Upper lobe of left lung (tissue), 6 donors: ENCODE measurements at places on chromosomes 1 and 21. TPM values are rescaled to one million over a fixed set of nuclear protein-coding genes. Genes with fewer than 3 reads are reported as not detected.
A peak's percentile ranks its signal among the peaks of the same experiment; 100 is the strongest.

Gene TMCO1
- total RNA-seq: 56.9 TPM

Gene NBPF3
- 8.4 TPM for total RNA-seq

Gene KCNJ9
- total RNA-seq: not detected

Gene DNALI1
- total RNA-seq: 37.1 TPM

Gene TOR1AIP2
- total RNA-seq: 66.9 TPM

GRCh38 chr1:221829327-221830015, 87.6 kb upstream of the DUSP10 start:
- no peaks in the 10 kb centered on the region for H3K36me3 ChIP-seq
- DNase-seq: no peak
- H3K4me3 ChIP-seq: no peak overlapping the region
- H3K27me3 ChIP-seq: no peaks in the 10 kb centered on the region
- H3K27ac ChIP-seq: no peak overlapping the region
- peaks cover 3% of the 10 kb centered on the region for H3K4me1 ChIP-seq

DNA sequence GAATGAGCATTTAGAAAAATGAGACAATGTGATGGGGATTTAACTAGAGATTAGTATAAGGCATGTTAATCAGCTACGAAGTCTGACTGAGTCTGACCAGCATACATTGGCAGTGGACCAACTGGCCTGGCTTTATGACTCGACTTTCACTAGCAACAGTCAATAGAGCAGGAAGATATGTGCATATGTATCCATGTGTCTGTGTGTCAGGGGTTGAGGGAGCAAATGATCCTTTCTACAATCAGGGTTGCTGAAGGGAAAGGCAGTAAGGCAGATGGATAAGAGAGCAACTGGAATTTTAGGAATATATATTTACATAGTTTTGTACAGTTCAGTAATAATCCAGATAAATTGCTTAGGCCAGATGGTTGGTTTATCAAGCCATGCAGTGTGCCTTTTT, 645.6 kb downstream of the PLA2G4A start:
- H3K27ac ChIP-seq: no peak overlapping the region
- H3K27me3 ChIP-seq: no peaks in the 10 kb centered on the region
- H3K4me3 ChIP-seq: no peak overlapping the region
- no peaks in the 10 kb centered on the region for H3K4me1 ChIP-seq
- no peak for DNase-seq

- peak overlapping the region; percentile 56 for H3K4me3 ChIP-seq
- no peaks in the 10 kb centered on the region for H3K27me3 ChIP-seq
- H3K36me3 ChIP-seq: peaks cover 83% of the 10 kb centered on the region
- peak overlapping the region; percentile 61 for H3K27ac ChIP-seq
- peaks cover 26% of the 10 kb centered on the region for H3K4me1 ChIP-seq
- peak; percentile 80 for DNase-seq
Observed at GRCh38 chr1:223748405-223748772, 36.0 kb downstream of the CAPN2 start.

DNA sequence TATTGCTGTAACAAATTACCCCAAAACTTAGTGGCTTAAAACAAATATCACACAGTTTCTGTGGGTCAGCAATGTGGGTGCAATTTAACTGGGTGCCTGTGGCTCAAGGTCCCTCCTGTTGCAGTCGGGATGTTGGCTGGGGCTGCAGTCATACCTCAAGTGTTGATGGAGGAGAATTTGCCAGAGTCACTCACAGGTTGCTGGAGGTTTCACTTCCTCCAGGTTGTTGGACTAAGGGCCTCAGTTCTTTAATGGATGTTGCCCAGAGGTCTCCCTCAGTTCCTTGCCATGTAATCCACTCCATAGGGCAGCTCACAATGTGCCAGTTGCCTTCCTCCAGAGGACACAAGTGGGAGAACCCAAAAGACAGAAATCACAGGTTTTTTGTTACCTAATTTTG, 2.5 kb upstream of the TAF13 start:
- DNase-seq: no peak
- no peaks in the 10 kb centered on the region for H3K36me3 ChIP-seq
- H3K4me1 ChIP-seq: peaks cover 20% of the 10 kb centered on the region
- H3K27ac ChIP-seq: no peak overlapping the region
- H3K4me3 ChIP-seq: no peak overlapping the region

DNA sequence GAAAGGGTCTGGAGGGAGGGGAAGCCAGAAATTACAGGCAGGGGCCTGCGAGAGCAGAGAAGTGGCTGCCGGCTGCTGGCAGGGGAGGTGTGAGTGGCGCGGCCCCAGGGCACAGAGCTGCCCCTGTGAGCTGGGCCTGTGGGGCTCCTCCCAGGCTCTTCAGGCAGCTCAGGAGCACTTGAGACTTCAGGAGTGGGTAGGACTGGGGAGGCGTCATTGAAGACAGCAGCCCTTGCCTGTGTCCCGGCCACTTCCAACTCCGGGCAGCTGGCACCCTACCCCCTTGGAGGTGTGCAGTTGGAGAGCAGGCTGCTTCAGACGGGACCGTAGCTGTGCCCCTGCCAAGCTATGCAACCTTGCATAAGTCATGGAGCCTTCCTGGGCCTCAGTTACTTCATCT, 87.5 kb upstream of the ACTL8 start:
- H3K4me3 ChIP-seq: no peak overlapping the region
- H3K27me3 ChIP-seq: no peaks in the 10 kb centered on the region
- H3K4me1 ChIP-seq: no peaks in the 10 kb centered on the region
- H3K36me3 ChIP-seq: no peaks in the 10 kb centered on the region
- peak; percentile 70 for DNase-seq

- H3K27ac ChIP-seq: no peak overlapping the region
- H3K36me3 ChIP-seq: no peaks in the 10 kb centered on the region
- no peaks in the 10 kb centered on the region for H3K4me1 ChIP-seq
Observed at GRCh38 chr1:182955596-182956588, 2.9 kb upstream of the SHCBP1L start.

DNA sequence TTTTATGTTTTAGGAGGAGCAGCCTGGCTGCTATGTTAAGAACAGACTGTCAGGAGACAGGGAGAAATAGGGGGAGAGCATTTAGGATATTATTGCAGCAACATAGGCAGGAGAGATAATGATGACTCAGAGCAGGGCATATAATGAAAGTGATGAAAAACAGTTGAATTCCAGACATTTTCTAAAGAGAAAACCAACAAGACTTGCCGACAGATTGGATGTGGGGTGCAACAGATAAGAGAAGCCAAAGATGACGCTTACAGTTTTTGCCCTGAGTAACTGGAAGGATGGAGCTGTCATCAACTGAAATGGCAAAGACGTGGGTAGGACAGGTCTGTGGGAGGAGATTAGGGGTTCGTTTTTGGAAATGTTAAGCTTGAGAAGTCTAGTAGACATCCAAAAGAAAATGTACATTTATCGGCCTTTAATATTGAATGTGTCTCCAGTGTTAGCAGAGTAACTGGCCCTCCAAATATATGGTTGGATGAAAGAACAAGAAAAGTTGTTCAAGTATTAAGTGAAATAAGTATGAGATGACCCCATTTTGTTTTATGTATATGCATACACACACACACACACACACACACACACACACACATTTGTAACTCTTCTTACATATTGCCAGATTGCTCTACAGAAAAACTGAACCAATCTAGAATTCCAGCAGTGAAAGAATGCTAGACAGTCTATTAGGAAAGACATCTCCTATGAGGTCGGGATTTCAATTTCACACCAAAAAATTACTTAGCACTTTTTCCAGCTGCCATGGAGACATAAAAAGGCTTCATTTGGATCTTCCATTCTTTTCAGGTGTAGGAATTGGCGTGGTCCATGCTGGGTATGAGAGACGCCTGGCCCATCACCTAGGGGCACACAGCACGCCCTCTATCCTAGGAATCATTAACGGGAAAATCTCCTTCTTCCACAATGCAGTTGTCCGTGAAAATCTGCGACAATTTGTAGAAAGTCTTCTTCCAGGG, 17.2 kb downstream of the DNAJC16 start:
- H3K36me3 ChIP-seq: peaks cover 80% of the 10 kb centered on the region
- H3K27me3 ChIP-seq: no peaks in the 10 kb centered on the region
- DNase-seq: no peak
- no peak overlapping the region for H3K4me3 ChIP-seq
- H3K27ac ChIP-seq: no peak overlapping the region

GRCh38 chr1:109530457-109531087, 9.1 kb upstream of the GPR61 start:
- no peaks in the 10 kb centered on the region for H3K27me3 ChIP-seq
- H3K4me1 ChIP-seq: peaks cover 9% of the 10 kb centered on the region
- no peak for DNase-seq
- H3K4me3 ChIP-seq: no peak overlapping the region
- no peaks in the 10 kb centered on the region for H3K36me3 ChIP-seq

DNA sequence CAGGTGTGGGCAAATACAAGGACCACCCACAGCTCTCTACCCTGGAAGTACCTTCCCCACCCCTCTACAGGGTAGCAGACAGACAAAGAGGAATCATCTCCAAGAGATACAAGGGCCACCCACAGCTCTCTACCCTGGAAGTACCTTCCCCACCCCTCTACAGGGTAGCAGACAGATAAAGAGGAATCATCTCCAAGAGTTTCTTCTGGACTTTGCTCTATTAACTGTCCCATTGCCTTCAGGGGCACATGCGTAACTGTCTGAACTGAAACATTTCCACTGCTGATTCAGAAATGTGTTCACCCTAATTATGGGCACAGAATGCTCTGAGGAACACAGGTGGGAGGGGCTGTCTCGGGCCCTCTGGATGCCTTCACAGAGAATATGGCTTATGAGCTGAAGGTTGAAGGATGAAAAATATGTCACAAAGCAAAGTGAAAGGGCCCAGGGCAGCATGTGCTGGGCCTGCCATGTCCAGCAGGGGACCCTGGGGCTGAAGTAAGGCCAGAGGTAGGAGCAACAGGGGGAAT, 43.9 kb downstream of the ZNF281 start:
- no peak for DNase-seq
- H3K4me3 ChIP-seq: no peak overlapping the region
- no peaks in the 10 kb centered on the region for H3K27me3 ChIP-seq
- no peak overlapping the region for H3K27ac ChIP-seq
- peaks cover 11% of the 10 kb centered on the region for H3K4me1 ChIP-seq

- DNase-seq: no peak
- no peak overlapping the region for H3K27ac ChIP-seq
- H3K4me1 ChIP-seq: peaks cover 14% of the 10 kb centered on the region
- no peaks in the 10 kb centered on the region for H3K36me3 ChIP-seq
Observed at GRCh38 chr1:67719329-67720196, 34.6 kb downstream of the GADD45A start.

DNA sequence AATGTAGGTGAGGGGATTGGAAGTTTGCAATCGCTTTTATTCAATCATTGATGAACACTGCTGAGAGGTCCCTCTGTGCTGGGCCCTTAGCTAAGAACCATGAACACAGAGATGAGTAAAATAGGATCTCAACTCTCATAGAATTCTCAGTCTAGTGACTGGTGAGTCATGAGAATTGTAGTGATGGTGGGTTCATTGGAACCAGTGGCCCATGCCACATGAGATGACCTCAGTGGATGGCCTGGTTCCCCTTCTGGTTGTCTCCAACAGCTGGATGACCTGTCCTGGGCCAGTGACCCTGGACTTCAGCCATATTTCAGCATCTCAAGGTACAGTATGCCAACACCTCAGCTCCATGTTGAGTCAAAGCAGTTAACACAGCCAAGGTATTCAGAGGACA, 21.3 kb upstream of the S100A10 start:
- no peaks in the 10 kb centered on the region for H3K27me3 ChIP-seq
- DNase-seq: no peak
- H3K36me3 ChIP-seq: no peaks in the 10 kb centered on the region
- no peak overlapping the region for H3K27ac ChIP-seq
- no peaks in the 10 kb centered on the region for H3K4me1 ChIP-seq
- no peak overlapping the region for H3K4me3 ChIP-seq

- no peak for DNase-seq
- H3K36me3 ChIP-seq: peaks cover 49% of the 10 kb centered on the region
- H3K4me1 ChIP-seq: no peaks in the 10 kb centered on the region
- H3K4me3 ChIP-seq: no peak overlapping the region
- no peak overlapping the region for H3K27ac ChIP-seq
Observed at GRCh38 chr1:53971718-53972117, 25.6 kb downstream of the LRRC42 start.

DNA sequence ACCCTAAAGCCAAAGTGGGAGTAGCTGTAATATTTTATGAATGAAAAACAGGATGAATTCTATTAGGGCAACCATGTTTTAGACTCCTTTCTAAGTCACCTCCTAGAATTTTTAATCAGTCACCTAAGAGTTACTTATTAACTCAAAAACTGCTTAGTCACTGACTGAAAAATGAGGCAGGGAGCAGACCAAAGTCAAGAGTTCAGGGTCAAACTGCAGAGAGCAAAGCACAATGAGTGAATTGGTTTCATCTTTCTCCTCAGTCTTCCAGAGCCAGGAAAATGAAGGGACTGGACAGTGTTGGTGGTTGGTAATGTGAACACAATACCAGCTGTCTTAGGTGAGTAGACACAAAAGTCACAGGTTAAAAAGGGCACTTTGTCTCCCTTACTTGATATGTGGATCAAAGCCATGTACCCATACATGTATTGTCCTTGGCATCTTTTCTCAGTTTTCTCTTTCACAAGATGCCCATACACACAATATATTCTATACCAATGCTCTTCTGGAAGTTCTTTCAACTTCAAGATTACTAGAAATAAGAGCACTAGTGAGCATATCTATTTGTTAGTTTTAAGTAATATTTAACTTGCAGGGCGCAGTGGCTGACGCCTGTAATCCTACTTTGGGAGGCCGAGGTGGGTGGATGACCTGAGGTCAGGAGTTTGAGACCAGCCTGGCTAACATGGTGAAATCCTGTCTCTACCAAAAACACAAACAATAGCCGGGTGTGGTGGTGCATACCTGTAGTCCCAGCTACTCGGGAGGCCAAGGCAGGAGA, 42.2 kb downstream of the ATP1B1 start:
- no peak overlapping the region for H3K4me3 ChIP-seq
- no peaks in the 10 kb centered on the region for H3K36me3 ChIP-seq
- DNase-seq: no peak
- no peaks in the 10 kb centered on the region for H3K27me3 ChIP-seq
- H3K4me1 ChIP-seq: no peaks in the 10 kb centered on the region

GRCh38 chr1:203756036-203756435, 8.9 kb upstream of the LAX1 start:
- H3K27me3 ChIP-seq: no peaks in the 10 kb centered on the region
- no peaks in the 10 kb centered on the region for H3K36me3 ChIP-seq
- H3K4me3 ChIP-seq: no peak overlapping the region
- no peaks in the 10 kb centered on the region for H3K4me1 ChIP-seq

- no peak for DNase-seq
- no peaks in the 10 kb centered on the region for H3K36me3 ChIP-seq
- H3K4me3 ChIP-seq: no peak overlapping the region
Observed at GRCh38 chr1:245353411-245353810, 198.6 kb downstream of the KIF26B start.

GRCh38 chr1:239583536-239583935, 197.2 kb downstream of the CHRM3 start:
- DNase-seq: no peak
- no peaks in the 10 kb centered on the region for H3K36me3 ChIP-seq
- H3K27me3 ChIP-seq: no peaks in the 10 kb centered on the region
- H3K27ac ChIP-seq: no peak overlapping the region
- no peaks in the 10 kb centered on the region for H3K4me1 ChIP-seq
